ENCODE measurements at places on chromosomes 5 and 9.

- DNase-seq, result no peak
Observed at GRCh38 chr5:2747363-2748162, 3.9 kb downstream of the IRX2 start.

GRCh38 chr9:22055090-22055489, 46.0 kb upstream of the CDKN2B start:
- no peak for DNase-seq

GRCh38 chr9:17004500-17004899, 130.3 kb upstream of the CNTLN start:
- no peak for DNase-seq

DNA sequence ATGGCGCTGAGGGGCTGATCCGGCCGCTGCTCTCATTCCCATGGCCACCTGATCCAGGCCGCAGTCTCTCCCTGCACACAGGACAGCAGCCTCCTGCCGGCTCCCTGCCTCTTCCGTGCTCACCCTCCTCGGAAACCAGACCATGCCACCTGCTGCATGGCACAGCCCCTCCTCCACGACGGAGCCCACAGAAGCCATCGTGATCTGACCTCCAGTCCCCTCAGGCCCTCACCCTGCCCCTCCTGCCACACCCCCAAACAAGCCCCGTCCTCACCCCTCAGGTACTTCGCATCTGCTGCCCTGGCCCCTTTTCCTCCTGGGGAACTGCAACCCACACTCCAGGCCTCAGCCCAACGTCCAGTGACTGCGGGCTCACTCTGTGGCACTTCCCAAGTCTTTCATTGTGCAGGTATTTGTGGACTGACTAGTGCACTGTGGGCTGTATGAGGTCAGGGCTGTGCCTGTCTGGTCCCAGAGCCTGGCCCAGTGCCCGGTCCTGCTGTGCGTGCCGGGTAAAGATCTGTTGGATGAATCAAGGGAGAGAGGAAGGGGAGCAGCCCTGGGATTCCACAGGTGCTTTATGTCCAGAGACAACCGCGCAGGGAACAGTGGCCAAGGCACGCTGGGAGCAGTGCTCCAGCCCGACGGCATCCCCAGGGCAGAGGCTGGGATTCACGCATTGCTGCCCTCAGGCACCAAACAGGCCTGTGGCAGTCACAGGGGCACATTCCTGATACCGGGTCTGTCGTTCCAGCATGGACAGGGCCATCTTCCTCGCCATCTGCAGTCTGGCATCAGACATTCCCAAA, 86.1 kb downstream of the ADAMTS2 start:
- no peak for DNase-seq

- no peak for DNase-seq
Observed at GRCh38 chr5:176570044-176570443, 20.9 kb downstream of the CDHR2 start.

DNA sequence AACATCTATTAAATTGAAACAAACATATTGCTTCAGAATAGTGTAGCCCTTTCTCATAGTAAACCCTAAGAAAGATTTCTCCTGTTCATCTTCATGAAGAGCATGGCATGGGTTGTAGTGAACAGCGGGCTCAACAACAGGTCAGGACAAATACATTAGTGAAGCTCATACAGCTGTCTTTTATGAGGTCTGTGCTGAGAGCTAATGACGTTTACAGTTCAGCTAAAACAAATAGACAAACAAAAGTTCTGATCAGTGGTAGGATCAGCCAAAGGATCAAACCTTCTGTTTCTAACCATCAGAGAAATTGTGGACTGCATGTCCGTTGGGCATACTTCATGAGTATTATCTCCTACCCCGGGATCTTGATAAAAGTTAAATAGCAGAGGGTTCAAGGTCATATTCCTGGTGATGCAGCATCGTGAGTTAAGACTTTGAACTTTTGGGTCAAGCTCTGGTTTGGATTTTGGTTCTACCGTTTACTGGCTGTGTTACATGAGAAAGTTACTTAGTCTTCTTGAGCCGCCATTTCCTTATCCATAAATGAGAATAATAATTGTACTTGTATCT, 37.9 kb downstream of the ACO1 start:
- no peak for DNase-seq

- no peak for DNase-seq
Observed at GRCh38 chr5:95859661-95860060, 37.1 kb upstream of the GLRX start.

DNA sequence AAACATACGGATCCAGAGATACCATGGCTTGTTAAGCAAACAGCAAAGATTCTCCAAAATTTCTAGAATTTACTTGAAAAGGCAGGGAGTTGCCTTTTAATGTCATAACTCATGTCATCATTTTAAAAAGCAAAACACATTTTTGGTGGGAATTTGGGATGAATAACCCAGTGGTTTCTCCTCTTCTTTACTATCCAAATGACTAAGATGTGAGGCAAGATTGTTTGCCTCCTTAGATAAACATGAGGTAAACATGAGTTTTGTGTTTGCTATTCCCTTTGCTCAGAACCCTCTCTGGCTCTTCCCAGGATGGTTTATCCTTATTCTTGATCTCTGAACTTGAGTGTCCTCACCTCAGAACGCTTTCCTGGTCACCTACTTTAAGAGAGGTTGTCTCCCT, 267.0 kb downstream of the EBF1 start:
- no peak for DNase-seq

DNA sequence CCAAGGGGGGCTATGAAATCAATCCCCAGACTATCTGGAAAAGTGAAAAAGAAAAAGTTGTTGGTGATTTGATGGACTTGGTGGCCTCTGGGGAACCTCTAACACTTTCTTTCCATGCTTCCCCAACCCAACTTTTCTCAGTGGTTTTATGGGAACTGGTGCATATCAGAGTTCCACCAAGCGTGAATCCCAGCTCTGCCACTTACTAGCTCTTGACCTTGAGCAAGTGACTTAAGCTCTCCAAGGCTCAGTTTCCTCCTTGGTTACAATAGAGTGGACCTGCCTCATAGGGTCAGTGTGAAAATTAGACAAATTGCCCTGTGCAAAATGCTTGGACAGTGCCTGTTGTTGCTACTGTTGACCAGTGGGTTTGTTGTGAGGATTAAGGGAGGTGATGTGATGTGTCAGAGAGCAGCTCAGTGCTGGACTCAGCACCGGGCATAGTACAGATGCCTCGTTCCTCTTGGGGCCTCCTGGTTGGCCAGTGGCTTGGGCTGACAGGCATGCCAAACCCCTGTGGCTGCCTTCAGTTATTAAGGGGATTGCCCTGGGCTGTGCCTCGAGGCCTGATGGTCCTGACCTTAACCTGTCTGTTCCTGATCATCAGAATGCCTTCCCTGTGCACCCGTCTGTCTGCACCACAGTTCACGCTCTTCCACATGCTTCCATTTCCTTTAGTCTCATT, 49.3 kb downstream of the COL15A1 start:
- DNase-seq, result no peak

DNA sequence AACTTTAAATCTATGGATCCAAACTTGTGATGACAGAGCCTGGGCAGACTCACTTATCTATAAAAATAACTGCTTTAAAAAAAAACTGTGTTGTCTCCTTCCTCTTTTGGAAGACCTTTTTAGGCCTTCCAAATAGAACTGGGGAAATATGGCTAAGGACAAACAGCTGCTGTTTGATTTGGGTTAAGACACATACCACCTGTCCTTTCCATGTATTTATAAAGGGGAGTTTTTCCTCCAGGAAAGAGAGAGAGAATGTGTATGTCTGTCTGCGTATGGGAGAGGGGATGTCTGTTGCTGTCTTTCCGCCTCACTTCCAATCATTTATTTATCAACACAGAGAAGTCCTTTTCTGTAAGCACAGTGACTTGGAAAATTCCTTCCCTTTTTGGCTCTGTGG, 2.8 kb downstream of the ARHGEF37 start:
- peak; percentile 16 for DNase-seq

DNA sequence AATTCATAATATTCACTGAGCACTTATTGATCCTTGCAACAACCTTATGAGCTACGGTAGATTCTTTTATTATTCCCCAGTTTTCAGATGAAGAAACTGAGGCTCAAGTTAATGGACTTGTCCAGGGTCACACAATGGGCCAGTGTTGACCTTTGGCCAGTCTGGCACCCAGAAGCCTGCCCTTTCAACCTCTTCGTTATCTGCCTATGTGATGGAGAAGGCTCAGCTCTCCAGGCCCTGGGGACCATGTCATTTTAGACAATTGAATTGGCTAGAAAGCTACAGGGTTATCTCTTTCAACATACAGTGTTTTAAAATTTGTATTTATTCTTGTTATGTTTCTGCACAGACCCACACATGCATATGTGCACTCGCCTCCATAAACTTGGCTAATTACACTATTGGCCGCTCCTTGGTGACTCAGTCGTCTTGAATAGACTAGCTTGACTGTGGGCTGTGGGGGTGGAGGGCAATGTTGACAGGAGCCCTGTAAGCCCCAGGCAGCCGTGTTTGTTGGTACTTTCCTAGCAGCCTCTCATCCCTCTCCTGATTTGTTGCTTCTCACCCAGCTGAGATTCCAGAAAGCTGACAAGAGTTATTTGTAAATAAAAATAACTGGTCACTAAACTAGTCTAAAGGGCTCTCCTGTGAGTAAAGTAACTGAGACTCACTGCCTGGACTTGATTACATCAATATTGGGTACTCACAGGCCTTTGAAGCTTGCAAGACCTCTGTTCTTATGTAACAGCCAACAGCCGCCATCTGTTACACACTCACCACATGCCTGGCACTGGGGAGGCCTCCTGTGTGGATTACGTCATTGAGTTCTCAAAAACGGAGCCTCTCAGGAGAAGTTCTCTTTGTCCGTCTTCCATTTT, 8.5 kb upstream of the ANGPTL2 start:
- no peak for DNase-seq

- no peak for DNase-seq
Observed at GRCh38 chr9:81156381-81156780, 533.0 kb downstream of the TLE1 start.

- DNase-seq, result no peak
Observed at GRCh38 chr5:66410122-66410521, 186.1 kb upstream of the MAST4 start.
